ENCODE measurements at places on chromosomes 7 and 10.

- DNase-seq, result no peak
These were observed 6.7 kb upstream of the POLR1F start for GRCh38 chr7:19715499-19715898.

DNA sequence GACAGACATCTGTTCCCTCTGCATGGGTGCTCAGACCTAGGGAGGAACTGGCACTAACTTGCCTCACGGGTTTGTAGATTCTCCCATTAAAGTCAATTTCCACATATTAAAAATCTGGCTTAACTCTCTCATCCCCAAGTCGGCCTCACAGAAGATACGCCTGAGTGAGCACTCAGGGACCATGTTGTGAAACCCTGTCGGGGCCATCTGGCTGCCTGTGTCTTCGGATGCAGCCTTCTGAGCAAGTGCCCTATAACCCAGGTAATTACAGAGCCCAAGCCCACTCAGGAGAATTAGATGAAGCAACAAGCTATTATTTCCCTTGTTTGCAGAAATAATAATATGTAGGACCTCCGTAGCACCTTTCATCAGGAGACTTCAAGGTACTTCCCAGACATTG lies 219.3 kb upstream of the GLI3 start:
- DNase-seq, result no peak

DNA sequence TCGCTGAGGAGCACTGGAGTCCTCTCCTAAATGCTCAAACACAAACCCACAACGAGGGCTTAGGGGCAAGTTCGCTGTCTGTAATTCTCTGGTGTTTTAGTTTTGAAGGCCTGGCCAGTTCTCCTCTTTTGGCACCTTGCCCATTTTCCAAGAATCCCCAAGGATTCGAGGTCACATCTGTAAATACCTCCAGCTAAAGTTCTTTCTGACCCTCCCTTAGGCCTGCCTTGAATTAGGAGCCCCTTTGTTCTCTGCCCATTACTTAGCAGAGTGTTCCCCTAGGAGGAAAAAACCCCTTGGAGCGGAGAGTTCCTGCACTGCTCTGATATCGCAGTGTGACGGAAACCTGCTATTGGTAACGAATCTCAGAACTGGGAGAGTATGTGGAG lies 743 bp upstream of the PYROXD2 start:
- peak; percentile 14 for DNase-seq

DNA sequence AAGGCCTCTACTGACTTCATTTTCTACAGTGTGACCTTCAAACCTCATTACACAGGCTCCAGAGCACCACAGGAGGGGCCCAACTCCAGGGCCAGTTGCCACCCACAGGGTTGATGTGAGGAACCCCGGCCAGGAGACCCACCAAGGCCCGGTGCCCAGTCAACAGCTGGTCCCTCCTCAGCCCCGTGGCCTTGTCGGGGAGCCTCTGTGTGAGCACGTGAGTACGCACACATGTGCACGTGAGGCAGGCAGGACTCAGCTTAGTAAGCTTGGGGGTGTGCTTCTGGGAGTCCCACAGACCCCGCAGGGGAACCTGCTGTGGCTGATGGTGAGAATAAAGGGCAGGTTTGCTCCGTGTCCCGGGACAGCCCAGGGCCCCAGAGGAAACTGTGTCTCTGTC lies 104.5 kb downstream of the VIPR2 start:
- DNase-seq, result no peak

GRCh38 chr7:128166603-128167041 lies 74.5 kb upstream of the LEP start:
- DNase-seq, result no peak

GRCh38 chr10:52082307-52082706 lies 231.8 kb upstream of the DKK1 start:
- no peak for DNase-seq

DNA sequence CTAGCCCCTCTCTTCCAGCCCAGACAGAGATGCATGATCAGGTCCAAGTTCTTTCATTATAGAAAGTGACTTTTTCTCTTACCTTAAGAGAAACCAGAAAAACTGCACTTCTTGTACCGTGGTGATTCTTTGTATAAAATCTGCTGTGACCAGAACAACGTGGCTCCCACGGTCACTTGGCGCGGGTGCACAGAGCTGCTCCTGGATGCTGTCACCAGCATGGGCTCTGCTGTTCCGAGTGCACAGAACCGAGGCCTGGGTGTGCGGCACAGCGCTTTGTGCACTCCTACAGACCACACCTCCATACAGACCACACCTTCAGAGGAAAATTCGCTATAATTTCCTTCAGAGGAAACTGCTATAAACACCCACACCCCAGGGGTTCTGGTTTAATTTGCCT lies 26.0 kb downstream of the VIPR2 start:
- DNase-seq, result no peak

GRCh38 chr7:45001138-45001694 lies 1.2 kb downstream of the CCM2 start:
- DNase-seq, result no peak

GRCh38 chr10:80517416-80518142 lies 20.1 kb upstream of the SH2D4B start:
- DNase-seq, result no peak

- no peak for DNase-seq
These were observed 36.0 kb upstream of the LAMB1 start for GRCh38 chr7:108038986-108039385.

- DNase-seq, result no peak
These were observed 109.8 kb upstream of the NOBOX start for GRCh38 chr7:144513334-144513733.

GRCh38 chr7:70762696-70763095 lies 369.2 kb upstream of the GALNT17 start:
- no peak for DNase-seq

DNA sequence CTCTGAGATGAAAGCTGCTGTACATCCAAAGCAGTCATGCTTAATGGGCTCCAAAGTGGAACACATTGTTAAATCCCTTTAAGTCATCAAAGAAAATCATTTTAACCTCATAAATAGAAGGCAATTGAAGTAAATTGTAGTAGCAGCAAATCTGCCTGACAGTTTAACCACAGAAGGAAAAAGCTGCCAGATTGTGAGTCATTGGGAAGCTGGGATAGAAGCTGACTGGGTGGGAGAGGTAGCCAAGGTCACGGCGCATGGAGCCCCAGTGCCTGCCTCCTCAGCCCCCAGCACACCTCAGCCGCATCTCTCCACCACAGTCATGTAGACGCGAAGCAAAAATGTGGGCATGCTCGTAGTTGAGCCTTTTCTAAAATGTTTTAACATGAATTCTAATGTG lies 44.0 kb downstream of the TARP start:
- peak; percentile 36 for DNase-seq

- no peak for DNase-seq
These were observed 513.4 kb upstream of the GRM3 start for GRCh38 chr7:86130268-86130667.

- DNase-seq, result peak; percentile 32
These were observed 2.3 kb upstream of the TMEM184A start for GRCh38 chr7:1558181-1558811.

DNA sequence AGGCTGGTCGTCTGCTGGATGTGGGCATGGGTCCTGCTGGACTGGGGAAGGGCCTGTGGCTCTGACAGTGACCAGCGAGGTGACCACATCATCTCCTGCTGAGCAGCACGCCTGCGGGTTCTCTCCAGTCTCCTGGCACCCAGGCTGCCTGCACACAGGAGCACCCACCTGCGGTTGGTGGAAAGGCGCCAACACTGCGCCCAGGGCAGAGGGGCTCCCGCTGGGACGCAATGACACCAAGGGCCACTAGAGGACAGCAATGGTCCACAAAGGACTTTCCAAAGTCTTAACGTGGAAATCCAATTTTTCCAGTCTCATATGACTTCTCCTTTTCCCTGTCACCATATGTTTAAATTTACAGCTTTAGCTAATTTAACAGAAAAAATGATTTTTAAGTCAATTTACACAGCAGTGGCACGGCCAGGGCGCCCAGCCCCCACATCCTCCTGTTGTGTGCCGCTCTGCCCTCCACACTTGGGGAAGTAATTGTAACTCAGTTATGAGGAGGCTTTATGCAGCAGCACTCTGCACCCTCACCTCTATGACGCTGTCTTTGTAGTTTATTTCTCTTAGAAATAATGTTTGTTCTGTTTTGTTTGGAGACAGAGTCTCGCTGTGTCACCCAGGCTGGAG lies 38.1 kb downstream of the CFAP46 start:
- DNase-seq, result peak; percentile 29

GRCh38 chr7:31986878-31987518 lies 83.2 kb downstream of the PDE1C start:
- peak; percentile 64 for DNase-seq

GRCh38 chr7:107387128-107387527 lies 82.7 kb upstream of the GPR22 start:
- peak; percentile 44 for DNase-seq

DNA sequence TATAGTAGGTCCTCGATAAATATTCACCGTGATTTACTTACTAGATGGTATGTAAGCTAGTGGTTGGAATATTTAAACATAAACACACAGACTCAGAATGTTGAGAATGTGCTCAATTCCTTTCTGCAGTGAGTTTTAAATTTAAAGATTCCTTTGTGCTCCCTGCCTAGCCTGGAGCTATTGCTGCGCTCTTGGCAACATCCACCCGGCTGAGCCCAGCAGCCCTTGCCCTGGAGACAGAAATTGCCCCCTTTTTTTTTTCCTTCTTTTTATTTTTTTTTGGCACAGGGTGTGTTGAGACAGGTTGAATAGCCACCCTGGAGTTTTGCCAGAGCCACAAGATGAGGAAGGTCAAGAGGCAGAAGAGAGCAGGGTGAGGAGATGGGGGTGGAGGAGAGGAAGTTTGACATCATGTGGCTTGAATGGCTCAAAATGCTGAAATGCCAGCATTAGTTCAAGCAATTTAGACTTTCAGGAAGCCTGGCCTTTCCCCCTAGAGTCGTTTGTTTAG lies 180.8 kb downstream of the PRKCQ start:
- DNase-seq, result peak; percentile 74

- DNase-seq, result no peak
These were observed 80.3 kb upstream of the CDCA7L start for GRCh38 chr7:22025983-22026382.

GRCh38 chr10:76017733-76018433 lies 586.5 kb downstream of the LRMDA start:
- DNase-seq, result no peak

GRCh38 chr7:87027900-87028299 lies 31.6 kb downstream of the ELAPOR2 start:
- no peak for DNase-seq

DNA sequence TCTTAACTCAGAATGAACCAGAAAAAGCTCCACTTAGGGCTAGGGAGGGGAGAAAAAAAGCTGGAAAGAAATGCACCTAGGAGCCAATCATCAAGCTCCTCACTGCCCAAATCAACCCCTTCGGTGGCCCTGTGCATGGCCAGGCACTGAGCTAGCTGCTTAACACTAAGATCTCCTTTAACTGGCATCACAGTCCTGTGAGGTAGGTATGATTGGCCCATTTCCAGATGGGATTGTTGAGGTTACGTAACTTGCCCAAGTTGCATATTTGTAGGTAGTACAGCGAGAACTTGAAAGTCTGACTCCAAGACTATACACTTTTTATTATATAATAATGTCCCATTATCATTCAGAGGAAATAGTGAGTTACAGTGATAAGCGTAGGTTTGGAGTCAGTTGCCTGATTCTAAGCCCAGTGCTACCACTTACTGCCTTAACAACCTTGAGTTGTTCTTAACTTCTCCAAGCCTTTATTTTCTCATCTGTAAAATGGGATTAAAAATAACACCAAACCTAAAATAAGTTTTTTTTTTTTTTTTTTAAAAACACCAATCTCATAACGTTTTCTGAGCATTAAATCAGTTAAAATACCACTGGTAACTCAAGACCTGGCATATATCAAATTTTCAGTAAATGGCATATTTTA lies 37.2 kb upstream of the ACSL5 start:
- no peak for DNase-seq

- no peak for DNase-seq
These were observed 227.7 kb downstream of the KCNMA1 start for GRCh38 chr10:77409697-77410471.

GRCh38 chr7:75992083-75992755 lies 2.2 kb downstream of the TMEM120A start:
- no peak for DNase-seq

- no peak for DNase-seq
These were observed 1164.7 kb upstream of the AUTS2 start for GRCh38 chr7:68433462-68434070.

DNA sequence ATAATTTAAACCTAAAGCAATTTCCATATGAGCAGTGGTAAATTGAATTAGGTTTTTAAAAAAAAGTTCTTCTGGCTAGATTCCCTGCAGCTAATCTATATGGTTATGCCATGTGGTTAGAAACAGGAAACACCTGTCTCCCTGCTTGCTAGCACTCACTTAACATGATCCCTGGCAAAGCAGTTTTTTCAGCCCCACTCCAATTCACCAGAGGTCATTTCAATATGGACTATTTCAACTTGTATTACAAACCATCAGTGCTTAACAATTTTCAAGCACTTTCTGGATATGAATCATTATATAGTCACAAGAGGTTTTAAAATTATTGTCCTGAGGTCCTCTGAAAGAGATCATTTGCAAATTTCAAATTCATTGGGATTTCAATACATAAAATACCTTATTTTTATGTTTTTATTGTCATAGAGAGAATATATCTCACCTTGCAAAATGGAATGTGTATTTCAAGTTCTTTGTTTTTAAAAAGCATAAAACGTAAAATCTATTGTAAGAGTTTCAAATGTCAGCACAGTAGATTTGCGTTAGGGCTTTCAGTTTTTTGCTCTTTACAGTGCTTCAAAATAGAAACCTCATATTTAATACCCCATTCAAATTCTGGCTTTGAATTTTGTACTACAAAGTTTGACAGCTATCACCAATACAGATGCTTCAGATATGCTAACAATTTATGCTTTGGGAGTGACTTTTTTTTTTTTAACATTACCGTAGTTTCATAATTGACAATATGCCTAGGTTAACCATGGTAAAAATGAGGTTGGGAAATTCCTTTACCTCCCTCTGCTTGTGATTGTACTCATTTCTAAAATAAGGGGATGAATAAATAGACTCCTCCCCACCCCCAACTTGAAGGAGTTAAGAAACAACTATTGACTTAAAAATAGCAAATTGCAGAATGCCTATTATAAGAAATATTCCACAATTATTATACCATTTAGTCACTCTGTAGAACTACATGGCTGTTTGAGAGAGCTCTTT lies 117.5 kb upstream of the HGF start:
- DNase-seq, result no peak

DNA sequence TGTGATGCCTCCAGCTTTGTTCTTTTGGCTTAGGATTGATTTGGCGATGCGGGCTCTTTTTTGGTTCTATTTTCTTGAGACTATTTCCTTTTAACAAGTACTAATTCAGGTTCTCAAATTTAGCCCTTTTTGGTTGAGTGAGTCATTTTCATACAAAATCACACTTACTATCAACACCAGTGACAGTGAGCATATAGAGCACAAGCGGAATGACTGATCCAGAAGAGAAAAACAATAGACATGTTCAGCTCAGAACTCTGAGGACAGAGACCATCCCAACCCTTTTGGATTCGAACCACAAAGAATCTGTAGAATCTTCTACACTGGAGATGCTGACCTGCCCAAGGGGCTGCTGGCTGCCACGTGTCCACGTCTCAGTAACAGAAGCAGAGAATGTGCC lies 56.4 kb upstream of the INSYN2A start:
- no peak for DNase-seq

Data from EL (cell line).